Cerebellar nuclear complex (tissue), 1 donor: ENCODE measurements at places on chromosomes 4 and X.

- DNase-seq, result no peak
Measured at GRCh38 chr4:185225940-185226339, 16.5 kb downstream of the SNX25 start.

- no peak for DNase-seq
Measured at GRCh38 chrX:153781428-153782047, 697 bp downstream of the SRPK3 start.

GRCh38 chr4:183304538-183304937, 15.5 kb downstream of the CLDN22 start:
- DNase-seq, result no peak

GRCh38 chrX:102599951-102600579, 750 bp downstream of the ARMCX5 start:
- no peak for DNase-seq

GRCh38 chrX:107465932-107466620, 16.6 kb downstream of the FRMPD3 start:
- no peak for DNase-seq

GRCh38 chr4:30767147-30767845, 47.1 kb downstream of the PCDH7 start:
- no peak for DNase-seq

DNA sequence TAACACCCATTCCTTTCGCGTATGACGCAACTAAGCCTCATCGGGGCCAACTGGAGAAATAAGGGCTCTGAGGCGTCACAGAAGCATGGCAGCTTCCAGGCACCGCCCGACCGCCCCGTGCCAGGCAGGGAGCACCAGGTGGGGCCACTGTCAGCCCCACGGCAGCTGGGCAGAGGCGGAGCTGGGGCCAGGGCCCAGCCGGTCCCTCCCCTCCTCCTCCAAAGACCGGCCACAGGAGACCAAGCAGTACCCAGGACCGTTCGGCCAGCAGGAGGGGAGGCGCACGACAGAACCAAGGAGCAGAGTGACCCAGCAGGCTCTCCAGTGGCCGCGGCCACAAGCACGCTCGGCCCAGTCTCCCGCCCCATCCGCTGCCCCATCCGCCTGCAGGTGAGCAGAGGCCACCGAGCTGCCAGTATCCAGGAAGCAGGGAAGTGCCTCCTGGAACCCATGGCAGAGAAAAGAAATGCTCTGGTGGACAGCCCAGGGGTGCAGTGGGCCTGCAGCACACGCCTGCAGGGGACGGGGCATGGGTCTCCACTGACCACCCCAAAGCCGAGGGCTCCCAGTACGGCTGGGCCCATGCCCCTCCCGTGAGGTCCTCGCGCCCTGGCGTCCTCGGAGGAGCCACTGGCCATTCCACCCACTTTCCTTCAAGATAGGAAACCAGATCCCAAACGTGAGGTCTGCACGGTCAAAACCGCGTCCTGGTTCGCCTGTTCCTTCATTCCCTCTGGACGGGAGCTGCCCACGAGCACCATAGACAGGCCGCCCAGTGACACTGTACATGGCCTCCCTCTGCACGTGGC, 9.6 kb downstream of the CTBP1 start:
- no peak for DNase-seq

- DNase-seq, result no peak
Measured at GRCh38 chr4:64781737-64782326, 372.6 kb upstream of the TECRL start.

DNA sequence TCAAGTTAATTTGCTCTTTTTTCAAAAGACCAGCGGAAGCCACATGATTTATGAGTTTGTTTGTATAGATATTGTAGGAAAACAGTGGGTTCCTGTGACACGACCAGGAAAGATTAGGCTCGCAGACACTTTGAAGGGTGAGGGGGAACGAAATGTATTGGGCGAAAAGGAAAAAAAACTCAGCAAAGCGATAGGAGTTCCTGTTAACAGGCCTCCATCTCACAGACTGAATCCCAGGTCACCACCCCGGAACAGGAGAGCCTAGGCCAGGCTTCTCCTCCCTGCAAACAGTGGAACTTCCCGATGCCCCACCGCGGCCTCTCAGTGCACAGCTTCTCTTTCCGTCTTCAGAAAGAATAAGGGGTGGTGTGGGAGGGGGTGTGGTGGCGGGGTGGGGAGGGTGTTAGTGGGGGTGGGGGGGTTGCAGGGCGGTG, 181.8 kb upstream of the GPRIN3 start:
- DNase-seq, result no peak

DNA sequence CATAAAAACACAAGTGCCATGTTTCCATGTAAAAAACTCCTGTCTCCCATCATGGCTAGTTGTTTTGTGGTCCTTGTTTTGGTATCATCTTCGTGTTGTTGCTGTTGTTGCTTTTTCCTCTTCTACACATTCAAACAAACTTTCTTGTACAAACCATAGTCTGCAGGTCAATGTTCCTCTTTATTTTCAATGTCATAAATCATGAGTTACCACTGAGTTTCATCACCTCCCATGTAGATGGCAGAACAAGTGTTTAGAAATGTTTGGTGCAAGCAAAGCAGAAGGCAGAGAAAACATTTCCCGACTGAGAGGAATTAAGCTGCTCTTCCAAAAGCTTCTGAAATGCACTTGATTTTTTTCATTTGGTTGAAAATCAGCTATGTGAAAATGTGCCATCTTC, 166.0 kb downstream of the ANTXR2 start:
- no peak for DNase-seq

DNA sequence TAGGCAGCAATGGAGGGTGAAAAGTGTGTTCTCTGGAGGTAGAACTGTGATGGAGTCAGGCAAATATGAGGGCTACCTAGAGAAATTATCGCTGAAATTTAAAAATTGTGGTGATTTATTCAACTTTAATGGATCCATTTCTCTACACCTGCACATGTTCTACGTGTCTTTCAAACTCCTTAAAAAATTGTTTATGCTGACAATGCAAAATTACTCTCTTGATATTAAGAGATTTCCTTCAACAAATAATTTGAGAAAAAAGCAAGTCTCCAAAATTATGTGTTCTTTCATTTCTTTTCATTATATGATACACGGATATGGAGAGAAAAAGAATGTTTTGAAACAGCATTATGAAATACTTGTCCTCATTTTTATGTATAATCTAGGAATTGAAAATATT, 1151.4 kb upstream of the PABPC4L start:
- no peak for DNase-seq

DNA sequence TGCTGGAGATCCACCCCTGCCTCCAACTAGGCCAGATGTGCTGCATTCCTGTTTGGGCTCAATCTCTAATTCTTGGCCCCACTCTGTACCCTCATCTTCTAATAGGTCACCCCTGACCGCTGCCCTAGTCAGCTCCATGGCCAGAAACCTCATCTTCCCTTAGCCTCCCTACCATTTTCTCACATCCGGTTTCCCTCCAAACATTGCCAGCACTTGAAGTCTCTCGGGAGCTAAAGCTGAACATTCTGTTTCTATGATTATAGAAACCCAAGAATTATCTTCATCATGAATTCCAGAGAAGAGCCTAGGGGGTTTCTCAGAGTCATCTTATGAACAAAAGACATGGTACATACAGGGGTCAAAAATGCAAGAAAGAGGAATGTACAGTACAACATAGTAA, 179.7 kb downstream of the AMELX start:
- DNase-seq, result no peak

DNA sequence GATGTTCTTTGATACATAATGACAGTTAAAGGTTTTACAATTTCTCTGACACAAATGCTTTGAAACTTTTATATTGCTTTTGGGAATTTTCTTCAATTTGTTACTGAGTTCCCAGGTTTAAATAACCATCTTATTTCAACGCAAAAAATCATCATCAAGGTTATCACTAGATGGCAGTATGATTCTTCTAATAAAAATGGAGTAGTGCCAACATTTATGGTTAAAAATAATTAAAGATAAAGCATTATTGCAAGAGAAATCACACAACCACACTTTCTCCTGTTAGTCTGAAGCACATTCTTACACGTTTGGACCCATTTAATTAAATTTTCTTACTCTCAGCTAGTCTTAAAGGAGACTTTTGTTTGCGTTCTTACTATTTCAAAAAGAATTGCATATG, 611.3 kb upstream of the CPXCR1 start:
- no peak for DNase-seq

DNA sequence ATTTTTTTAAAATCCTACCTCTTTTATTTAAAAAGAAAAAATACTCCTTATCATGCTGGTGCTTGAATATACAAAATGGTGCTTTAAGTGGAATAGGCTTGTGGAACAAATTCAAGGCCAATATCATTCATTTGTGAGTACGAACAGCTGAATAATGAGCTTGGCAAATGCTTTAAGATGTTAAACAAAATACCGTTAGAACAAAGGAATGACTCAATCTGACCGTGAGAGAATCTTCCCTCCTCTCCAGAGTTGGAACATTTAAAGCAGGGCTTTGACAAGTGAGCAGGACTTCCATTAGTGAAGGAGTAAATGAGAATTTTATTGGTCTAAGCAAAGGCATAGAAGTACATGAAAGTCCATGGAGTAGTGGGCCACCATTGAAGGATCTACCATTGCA, 74.5 kb downstream of the DCLK2 start:
- DNase-seq, result no peak

- no peak for DNase-seq
Measured at GRCh38 chr4:143514497-143514896, 995 bp downstream of the SMARCA5 start.

DNA sequence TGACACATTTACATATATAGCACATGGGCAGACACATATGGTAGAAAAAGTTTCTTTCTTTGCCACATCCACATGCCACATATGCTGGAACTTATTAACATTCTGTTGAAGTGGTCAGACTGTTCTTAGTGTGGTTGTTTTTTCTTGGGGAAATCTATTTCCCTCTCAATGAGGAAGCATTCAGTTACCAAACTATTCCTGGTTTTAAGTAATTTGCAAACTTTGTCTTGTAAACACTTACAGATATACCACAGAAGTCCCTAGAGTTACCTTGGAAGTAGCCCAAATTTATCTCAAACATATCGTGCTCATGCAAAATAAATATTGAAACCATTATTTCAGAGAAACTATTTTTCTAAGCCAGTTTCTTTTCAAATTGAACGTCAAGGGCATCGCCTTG, 625.5 kb upstream of the INTU start:
- DNase-seq, result no peak

- no peak for DNase-seq
Measured at GRCh38 chrX:114075073-114075673, 508.7 kb upstream of the HTR2C start.

DNA sequence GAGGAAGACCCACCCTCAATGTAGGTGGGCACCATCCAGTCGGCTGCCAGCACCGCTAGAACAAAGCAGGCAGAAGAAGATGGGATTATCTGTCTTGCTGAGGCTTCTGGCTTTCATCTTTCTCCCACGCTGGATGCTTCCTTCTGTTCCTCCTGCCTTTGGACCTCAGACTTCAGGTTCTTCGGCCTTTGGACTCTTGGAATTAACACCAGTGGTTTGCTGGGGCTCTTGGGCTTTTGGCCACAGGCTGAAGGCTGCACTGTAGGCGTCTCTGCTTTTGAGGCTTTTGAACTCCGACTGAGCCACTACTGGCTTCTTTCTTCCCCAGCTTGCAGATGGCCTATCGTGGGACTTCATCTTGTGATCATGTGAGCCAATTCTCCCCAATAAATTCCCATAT, 55.1 kb downstream of the PDLIM5 start:
- DNase-seq, result no peak

- DNase-seq, result no peak
Measured at GRCh38 chr4:124450851-124451250, 261.7 kb downstream of the ANKRD50 start.

- DNase-seq, result no peak
Measured at GRCh38 chrX:30904632-30905031, 15.6 kb upstream of the TAB3 start.

DNA sequence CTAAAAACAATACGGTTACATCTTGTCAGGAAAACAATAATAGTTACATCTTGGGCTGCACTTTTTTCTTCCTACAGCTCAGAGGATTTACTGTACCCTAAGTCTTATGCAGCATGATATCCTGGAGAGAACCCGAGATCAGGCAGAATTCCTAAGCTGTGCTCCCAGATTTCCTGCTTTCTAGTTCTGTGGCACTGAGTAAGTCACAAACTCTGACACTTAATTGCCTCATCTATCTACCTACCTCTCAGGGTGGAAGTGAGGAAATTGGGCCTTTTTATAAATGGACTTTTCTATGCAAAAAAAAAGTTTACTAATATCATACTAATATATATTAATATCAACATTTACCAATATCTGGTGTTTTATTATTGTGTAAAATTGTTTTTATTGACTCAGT, 438.5 kb downstream of the INPP4B start:
- no peak for DNase-seq

- DNase-seq, result no peak
Measured at GRCh38 chr4:18540349-18540748, 518.8 kb upstream of the LCORL start.

DNA sequence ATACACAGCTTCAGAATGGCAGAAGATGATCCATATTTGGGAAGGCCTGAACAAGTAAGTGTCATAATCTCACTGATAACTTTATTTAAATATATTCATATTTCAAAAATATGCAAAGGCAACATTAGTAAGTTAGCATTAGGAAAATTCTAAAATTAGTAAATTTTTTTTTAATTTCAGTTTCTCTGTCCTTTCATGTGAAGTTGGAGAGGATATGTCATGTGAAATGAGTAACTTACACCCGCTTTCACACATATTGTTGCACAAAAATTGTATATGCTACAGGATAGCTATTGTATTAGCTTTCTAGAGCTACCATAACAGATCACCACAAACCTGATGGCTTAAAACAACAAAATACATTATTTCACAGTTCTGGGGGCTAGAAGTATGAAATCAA, 24.3 kb downstream of the NFKB1 start:
- no peak for DNase-seq

DNA sequence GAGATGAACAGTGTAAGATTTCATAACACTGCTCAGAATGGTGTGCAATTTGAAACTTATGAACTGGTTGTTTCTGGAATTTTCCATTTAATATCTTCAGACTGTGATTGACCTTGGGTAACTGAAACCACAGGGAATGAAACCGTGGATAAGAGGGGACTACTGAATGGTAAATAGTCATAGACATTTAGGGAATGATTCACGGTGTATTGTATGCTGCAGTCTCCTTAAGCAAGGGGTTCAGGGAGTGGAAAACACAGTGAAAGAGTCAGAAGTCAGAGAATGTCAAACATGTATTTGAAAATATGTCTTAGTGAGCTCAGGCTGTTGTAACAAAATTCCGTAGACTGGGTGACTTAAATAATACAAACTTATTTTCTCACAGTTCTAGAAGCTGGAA, 398.2 kb upstream of the DIPK2B start:
- no peak for DNase-seq

- DNase-seq, result no peak
Measured at GRCh38 chr4:98170035-98170434, 26.8 kb upstream of the STPG2 start.

DNA sequence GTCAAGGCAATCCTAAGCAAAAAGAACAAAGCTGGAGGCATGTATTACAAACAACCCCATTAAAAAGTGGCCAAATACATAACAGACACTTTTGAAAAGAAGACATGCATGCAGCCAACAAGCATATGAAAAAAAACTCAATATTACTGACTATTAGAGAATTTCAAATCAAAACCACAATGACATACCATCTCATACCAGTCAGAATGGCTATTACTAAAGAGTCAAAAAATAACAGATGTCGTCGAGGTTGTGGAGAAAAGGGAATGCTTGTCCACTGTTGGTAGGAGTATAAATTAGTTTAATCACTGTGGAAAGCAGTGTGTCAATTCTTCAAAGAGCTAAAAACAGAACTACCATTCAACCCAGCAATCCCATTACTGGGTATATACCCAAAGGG, 604.6 kb upstream of the GRIA3 start:
- DNase-seq, result no peak
